ENCODE measurements at places on chromosomes 7 and 10.

- DNase-seq = no peak
Measured at GRCh38 chr7:80618096-80618495, 20.3 kb upstream of the CD36 start.

DNA sequence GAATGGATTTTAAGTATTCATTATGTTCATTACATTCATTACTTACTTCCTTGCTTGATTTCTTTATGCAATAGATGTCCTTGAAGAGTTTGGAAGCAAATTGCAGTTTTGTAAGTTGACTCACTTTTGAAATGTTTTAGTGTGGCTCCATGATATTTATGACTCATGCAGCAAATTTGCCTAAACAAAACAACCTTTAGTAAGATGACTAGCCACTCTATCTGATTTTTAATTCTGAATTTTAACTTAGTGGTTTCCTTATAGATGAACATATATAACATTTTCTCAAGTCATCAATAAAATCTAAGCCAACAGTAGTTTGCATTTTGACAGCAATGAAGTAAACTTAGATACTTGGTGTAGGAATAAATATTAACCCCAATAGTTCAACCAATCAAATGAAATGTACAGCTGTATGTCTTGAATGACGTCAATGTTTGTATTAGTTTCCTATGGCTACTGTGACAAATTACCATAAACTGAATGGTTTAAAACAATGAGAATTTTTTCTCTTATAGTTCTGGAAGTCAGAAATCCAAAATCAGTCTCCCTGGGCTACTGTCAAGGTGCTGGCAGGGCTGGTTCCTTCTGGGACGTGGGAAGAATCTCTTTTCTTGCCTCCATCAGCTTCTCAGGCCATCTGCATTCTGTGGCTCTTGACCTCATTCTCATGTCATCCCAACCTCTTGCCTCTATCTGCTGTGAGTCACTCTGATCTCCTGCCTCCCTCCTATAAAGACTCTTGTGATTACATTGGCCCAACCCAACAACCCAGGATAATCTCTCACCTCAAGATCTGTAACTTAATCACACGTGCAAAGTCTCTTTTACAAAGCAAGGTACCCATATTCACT is 73.4 kb downstream of the AHR start:
- no peak for DNase-seq

- no peak for DNase-seq
Measured at GRCh38 chr10:131933016-131933695, 32.3 kb downstream of the PPP2R2D start.

DNA sequence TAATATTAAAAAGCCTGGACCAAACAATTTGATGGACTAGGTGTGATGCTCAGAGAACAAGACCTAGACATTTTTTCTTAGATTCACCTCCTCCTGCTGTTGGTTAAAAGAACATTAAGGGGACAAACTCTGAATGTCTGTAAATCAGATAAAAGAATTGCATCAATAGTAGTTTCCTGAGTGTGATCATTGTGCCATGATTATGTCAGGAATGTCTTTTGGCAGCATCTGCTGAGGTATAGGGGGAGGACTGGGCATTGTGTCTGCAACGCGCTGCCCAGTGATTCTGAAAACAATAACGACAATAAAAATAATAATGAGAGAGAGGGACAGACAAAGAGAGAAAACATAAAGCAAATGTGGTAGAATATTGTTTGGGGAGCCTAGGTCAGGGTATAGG is 6.9 kb downstream of the C7orf57 start:
- DNase-seq = no peak

DNA sequence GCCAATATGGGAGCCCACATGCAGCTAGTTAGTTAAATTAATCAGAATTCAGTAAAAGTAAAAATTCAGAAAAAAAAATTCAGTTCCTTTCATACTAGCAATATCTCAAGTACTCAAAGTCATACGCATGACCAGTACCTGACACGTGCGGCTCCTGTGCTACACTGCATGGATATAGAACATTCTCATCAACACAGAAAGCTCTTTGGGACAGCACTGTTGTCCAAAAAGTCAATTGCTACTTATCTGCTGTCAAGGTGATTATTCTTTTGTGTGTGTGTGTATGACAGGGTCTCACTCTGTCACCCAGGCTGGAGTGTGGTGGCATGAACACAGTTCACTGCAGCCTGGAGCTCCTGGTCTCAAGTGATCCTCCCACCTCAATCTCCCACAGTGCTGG is 14.9 kb upstream of the ANAPC16 start:
- no peak for DNase-seq

- no peak for DNase-seq
Measured at GRCh38 chr7:18768256-18768655, 272.7 kb downstream of the HDAC9 start.

- no peak for DNase-seq
Measured at GRCh38 chr7:38574086-38574485, 57.1 kb downstream of the AMPH start.

DNA sequence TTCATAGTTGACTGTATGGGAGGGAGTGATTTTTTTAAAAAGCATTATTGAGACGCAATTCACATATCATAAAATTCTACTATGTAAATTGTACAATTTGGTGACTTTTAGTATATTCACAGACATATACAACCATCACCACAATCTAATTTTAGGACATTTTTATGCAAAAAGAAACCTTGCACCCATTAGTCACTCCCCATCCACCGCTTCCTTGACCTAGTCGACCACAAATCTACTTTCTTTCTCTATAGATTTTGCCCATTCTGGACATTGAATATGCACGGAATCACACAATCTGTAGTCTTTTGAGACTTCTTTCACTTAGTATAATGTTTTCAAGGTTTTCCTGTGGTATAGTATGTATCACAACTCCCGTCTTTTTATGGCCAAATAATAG is 54.6 kb downstream of the BLNK start:
- DNase-seq = no peak

- DNase-seq = no peak
Measured at GRCh38 chr7:99357701-99358490, 16.6 kb upstream of the ARPC1B start.

DNA sequence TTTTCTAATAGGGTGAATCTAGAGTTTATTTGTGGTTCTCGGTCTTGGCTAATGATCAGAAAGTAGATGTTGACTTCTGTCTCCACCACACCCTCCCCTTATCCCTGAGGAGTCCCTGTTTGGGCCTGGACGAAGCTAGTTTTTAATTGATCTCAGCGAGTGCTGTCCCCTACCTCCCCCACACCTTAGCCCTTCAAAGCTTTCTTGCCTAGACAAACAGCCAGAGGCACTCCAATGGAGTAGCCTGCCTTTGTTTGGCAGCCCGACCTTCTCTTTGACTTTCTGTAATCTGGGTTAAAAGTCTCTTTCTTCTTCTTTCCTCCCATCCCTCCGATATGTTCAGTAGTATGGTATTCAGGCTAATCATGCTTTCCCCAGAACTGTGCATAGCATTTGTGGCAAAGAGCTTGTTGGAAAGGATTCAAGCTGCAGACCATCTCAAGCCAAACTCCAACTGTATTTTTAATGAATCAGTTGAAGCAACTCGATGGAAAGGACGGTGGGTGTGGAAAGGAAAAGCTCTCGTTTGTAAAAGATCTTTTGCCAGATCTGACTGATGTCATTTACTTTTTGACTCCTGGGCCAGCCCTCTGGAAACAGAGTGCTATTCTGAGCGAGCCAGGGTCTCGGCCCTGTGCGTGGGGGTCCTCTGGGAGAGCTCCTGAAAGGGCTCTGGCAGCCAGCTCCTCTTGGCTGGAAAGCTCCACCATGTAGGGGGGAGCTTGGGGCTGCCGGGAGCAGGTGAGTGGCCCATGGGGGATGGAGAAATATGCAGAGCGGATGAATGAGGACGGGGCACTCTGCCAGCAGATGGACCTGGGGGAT is 4.5 kb downstream of the FAM180A start:
- DNase-seq = no peak

- DNase-seq = no peak
Measured at GRCh38 chr7:57225666-57226065, 93.4 kb upstream of the ZNF479 start.

DNA sequence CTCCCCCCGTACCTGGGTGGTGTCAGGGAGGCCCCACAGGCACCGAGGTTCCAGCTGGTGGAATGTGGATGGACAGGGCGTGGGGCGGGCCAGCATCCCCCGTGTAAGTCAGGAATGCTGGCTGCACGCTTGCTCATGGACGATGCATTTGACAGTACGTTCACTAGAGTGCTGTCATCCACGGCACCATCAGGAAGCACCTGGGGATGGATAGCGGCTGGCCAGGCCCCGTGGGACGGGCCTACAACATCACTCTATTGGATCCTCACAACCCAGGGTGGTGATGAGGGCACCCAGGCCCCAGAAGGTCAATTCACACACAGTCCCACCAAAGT is 63.6 kb downstream of the INSIG1 start:
- DNase-seq = no peak

DNA sequence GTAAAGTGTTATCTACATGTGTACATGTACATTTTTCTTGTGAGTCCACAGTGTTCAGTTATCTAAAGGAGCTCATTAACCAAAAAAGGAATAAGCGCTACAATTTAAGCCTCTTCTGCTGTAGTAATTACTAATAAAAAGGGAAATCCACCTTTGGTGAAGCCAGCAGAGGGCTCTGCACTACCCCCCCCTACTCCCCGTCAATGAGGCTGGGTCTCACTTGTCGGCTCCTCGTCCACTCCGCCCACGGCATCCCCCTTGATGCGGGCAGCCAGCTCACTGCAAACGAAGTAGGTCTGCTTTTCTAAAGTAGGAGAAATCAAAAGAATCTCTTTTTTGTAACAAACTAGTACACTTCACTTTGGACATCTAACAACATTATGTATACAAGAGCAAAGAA is 4.7 kb upstream of the WASHC2A start:
- DNase-seq = peak; percentile 41

- no peak for DNase-seq
Measured at GRCh38 chr7:145729691-145730090, 386.9 kb upstream of the CNTNAP2 start.

- DNase-seq = no peak
Measured at GRCh38 chr10:7611909-7612308, 54.9 kb downstream of the ITIH5 start.

- DNase-seq = no peak
Measured at GRCh38 chr7:126843336-126843735, 409.4 kb downstream of the GRM8 start.

GRCh38 chr7:148753224-148753623 is 54.5 kb downstream of the CUL1 start:
- DNase-seq = peak; percentile 16

GRCh38 chr10:132632091-132632561 is 94.5 kb downstream of the INPP5A start:
- DNase-seq = no peak

- DNase-seq = no peak
Measured at GRCh38 chr7:33485747-33486493, 356.6 kb downstream of the BBS9 start.

DNA sequence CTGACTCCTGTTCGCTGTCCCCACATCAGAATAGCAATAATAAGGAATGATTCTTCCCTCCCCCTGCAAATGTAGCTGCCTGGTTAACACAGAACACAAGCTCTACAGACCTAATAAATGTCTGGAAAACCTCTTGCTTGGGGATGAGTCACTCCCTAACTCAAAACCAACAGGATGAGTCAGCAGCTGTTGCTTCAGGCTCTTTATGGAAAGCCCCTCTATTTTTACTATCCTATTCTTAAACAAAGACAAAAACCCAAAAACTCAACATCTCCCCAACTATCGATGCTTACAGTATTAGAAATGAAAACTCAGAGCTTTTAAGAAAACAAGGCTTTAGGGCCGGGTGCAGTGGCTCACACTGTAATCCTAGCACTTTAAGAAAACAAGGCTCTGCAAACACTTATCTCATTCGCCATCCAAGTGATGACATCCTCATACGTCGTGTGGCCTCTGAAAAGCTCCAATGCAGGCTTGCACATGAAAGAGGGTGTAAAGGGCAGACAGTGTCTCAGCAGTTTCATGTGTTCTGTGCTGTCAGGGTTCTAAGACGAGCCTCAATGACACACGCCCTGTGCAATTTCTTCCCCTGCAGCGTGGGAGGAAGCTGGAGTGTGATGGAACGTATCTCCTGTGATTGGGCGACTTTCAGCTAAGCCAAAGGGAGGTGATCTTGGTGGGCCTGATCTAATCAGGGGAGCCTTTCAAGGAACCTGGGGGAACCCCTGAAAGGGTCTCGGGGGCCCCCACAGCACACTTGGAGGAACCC is 70.1 kb downstream of the AMZ1 start:
- DNase-seq = peak; percentile 97

GRCh38 chr7:112495156-112495788 is 14.5 kb downstream of the LSMEM1 start:
- no peak for DNase-seq

GRCh38 chr10:93838278-93838677 is 55.5 kb upstream of the SLC35G1 start:
- DNase-seq = no peak

- DNase-seq = no peak
Measured at GRCh38 chr7:129282865-129283264, 58.0 kb downstream of the AHCYL2 start.

DNA sequence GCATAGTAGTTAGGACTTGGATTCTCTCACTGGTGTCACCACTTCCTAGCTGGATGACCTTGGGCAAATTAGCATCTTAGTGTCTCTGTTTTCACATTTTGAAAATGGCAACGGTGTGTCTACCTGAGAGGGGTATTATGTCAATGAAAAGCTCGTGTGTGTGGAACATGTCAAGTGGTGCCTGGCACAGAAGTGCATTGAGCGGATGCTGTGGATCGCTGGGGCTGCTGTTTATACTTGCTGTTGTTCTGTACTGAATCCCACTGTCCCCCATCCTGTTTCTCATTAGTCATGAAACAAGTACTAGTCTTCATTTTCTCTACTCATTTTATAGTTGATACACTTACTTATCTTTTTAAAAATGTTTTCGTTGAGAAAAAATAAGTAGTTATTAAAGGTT is 26.1 kb downstream of the RBM33 start:
- no peak for DNase-seq

- no peak for DNase-seq
Measured at GRCh38 chr7:30142710-30143109, 7.9 kb downstream of the MTURN start.

DNA sequence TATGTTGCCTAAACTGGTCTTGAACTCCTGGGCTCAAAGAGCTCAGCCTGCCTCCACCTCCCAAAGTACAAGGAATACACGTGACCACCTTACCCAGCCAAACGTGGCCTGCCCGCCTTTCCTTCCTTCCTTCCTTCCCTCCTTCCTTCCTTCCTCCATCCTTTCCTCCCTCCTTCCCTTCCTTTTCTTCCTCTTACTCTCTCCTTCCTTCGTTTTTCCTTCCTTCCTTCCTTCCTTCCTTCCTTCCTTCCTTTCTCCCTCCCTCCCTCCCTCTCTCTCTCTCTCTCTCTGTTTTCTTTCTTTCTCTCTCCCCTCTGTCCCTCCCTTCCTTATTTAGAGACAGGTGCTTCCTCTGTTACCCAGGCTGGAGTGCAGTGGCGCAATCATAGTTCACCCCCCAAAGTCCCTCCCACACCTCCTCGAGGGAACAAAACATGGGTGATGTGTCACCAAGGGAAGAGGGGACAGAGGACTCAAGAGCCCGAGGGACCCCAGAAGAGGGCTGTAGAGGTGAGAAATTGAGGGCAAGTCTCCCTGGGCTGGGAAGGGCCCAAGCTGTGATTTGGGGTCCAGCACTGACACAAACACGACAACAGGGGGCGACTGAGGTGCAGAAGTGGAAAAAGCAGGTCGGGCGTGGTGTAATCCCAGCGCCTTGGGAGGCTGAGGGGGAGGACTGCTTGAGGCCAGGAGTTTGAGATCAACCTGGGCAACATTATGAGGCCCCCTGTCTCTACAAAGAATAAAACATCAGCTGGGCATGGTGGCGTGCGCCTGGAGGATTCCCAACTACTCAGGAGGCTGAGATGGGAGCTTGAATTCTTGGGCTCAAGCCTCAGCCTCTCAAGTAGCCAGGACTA is 28.1 kb downstream of the EPHB4 start:
- DNase-seq = peak; percentile 78
